Aortic smooth muscle cell (primary cell): ENCODE measurements at places on chromosomes 5 and 9. TPM values are rescaled to one million over a fixed set of nuclear protein-coding genes. Genes with fewer than 3 reads are reported as not detected.

Gene SLC46A2
- total RNA-seq, result not detected in 2 replicates

Gene NDFIP1
- 55.8 and 59.3 TPM in 2 replicates for total RNA-seq

Gene EQTN
- not detected in 2 replicates for total RNA-seq

Gene TBC1D9B
- 50.4 and 53.8 TPM in 2 replicates for total RNA-seq
